ENCODE measurements at places on chromosomes 2 and 18.

GRCh38 chr2:7570247-7570646 lies 653.0 kb downstream of the RNF144A start:
- no peak for DNase-seq

GRCh38 chr2:2665834-2666133 lies 334.7 kb upstream of the MYT1L start:
- DNase-seq = no peak

- DNase-seq = no peak
Measured at GRCh38 chr2:176685908-176686307, 416.7 kb downstream of the MTX2 start.

DNA sequence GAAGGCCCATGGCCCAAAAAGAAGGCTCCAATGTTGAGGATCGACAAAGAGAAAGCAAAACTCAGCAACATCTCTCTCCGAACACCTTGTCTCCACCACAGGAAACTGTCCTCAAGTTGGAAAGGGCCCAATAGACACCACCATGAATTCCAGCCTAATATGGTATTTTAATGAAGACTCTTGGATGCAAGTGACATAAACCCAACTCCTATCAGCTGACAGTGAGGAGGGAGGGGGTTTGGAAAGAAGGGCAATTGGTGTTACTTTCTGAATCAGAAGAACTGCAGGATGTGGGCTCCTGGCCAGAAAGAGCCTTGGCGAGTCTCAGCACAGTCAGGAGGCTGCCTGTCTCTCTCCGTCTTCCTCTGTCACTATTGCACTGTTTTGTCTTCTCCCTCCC lies 40.3 kb upstream of the SIGLEC15 start:
- DNase-seq = no peak

DNA sequence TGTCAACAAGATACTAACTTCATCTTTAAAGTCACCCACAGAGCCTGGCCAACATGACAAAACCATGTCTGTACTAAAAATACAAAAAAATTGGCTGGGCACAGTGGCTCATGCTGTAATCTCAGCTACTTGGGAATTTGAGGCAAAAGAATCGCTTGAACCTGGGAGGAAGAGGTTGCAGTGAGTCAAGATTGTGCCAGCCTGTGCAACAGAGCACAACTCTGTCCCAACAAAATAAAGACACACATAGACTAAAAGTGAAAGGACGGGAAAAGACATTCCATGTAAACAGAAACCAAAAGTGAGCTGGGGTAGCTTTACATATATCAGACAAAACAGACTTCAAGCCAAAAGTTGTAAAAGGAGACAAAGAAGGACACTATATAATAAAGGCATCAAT lies 34.8 kb downstream of the USP34 start:
- no peak for DNase-seq

GRCh38 chr18:34977838-34978532 lies 63.2 kb upstream of the MAPRE2 start:
- no peak for DNase-seq

DNA sequence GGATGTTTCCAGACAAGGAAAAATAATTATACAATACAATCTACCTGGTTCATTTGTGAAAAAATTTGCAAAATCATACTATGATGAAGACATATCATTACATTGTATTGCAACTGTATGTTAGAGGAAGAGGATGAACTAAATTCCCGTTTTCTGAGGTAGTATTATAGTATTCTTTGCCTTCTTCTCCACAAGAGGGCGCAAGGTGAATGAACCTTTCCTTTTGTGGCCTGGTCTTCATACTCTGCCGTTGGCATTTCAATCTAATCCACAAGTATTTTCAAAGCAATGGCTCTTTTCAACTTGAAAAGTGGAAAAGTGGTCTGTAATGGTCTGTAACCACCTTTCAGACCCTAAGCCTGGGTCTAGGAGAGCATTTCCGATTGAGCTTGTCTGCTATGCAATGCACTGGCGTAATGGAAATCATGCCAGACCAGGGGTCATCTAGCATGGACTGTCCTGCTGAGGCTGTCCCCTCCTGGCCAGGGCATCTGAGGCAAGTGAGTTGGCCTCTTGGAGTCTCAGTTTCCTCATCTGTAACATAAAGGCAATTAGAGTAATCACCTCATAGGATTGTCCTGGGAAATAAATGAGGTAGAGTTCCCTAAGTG lies 30.8 kb upstream of the ZNF396 start:
- peak; percentile 40 for DNase-seq

GRCh38 chr2:59301466-59302402 lies 1060.6 kb upstream of the FANCL start:
- DNase-seq = peak; percentile 83

DNA sequence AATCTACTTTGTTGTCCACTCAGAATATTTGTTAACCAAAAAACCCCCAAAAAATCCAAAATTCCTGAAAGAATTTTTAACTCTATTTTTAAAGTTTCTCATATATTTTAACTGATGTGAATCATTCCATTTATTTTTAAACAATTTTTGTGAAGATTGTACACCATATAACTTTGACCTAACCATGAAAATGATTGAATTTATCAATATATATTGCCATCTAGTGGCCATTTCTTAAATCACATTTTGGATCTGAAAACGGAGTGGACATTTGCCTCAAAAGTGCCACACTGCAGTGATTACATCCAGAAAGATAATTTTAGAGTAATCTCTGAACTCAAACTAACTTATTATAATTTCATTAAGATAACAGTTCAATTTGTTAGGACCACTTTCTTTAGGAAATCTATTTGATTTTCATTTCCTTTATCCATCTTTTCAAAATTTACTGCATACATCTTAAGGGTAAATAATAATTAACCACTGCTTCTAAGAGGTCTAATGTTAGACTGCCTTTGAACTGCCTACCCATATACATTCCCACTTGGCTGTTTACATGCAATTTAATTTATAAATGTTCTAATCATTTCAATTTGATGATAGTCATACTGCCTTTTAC lies 71.1 kb downstream of the DSC3 start:
- no peak for DNase-seq

GRCh38 chr18:56563568-56563967 lies 74.8 kb downstream of the TXNL1 start:
- DNase-seq = no peak

GRCh38 chr2:209114588-209115240 lies 309.1 kb upstream of the MAP2 start:
- DNase-seq = no peak

DNA sequence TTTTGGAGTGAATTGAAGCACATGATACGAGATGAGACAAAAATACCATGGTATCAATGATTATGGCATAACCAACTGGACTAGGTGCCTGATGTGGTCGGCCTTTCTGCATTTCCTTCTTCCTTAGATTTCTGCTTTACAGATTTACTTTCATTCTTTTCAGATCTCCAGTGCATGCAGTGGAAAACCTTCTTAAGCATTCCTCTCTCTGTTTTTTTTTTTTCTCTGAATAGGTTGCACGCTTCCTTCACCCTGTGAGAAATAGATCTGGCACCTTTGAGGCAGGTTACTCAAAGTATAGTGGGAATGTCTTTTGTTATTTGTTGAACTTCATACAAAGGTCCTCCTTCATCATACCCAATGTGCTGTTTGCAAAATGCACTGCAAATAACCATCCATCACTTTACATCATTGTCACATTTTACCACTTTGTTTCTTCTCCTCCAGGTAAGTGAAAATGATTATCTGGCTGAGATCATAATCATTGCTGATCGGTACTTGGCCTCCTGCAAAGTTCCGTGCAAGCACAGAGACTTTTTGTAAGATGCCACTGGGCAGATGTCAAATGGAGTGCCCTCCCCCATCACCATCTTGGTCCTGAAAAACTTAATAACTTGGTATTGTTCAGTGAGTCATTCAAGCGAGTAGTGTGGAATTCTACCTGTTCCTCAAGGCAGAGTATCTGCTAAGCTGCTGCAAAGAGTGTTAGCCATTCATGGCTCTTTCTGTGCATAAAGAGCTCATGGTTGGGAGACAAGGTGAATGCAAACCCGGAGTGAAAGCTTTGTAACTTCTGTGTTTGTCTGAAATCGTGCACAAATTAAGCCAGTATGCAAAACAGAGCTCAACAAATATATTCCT lies 30.0 kb upstream of the KLHL14 start:
- DNase-seq = no peak

GRCh38 chr18:7593218-7593819 lies 26.2 kb downstream of the PTPRM start:
- DNase-seq = no peak

DNA sequence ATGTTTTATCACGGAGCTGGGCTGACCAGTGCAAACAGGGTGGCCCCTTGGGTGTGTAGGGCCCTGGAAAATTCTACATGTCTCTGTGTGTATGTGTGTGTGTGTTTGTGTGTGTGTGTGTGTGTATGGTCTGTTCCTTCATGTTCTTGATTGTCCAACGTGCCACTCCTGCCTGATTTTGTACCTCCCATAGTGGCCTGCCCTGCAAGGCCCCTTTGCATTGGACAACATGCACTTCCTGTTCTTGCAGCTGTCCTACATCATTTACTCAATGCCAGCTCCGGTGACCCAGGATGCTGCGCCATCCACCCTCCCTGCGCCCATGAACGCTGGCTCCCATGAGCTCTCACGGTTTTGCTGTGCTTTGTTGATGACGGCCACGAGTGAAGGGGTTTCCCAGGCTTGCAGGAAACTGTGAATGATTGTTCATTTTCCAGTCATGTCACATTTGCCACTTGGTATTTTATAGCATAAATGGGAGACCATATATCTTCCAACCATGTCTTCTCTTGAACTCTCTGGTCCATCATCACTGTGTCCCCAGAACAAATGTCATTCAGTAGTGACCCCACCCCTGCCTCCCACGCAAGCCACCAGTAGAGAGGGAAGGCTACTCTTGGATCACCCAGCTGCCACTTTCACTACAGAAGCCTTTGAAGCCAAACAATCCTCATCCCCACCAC lies 69.7 kb upstream of the NCK2 start:
- no peak for DNase-seq

DNA sequence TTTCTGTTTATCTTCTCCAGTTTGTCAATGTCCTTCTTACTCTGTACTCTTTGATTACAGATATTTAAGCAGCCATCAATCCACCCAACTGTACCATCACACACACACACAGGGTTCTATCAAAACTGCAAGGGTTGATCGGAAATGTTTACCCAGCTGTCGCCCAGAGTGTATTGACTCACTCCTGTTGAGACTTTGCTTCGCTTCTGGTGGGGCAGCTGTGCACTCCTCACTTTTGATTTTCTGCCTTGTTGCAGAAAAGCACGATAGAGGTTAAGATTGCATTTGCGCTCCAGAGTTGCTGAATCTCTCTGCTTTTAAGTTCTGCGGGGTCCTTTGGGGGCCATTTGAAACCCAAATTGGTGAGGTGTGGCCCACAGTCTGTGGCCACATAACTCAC lies 216.2 kb downstream of the SETBP1 start:
- no peak for DNase-seq

DNA sequence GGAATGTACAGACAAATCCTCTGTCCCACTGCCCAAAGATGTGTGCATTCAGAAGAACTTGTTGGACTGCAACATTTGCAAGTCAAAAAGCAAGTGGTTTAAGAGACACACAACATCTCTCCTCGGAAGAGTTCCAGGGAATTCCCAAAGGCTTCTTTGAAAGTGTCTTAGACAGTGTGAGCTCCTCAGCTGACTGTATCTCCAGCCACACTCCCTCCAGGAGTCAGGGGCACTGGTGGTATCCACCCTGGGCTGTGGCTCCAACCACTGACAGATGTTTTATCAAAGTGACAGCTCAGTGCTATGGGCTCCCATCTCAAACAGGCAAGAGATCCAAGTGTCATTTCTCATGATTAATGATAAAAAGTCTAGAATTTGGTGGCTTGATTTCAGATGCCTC lies 48.5 kb downstream of the ALK start:
- no peak for DNase-seq

DNA sequence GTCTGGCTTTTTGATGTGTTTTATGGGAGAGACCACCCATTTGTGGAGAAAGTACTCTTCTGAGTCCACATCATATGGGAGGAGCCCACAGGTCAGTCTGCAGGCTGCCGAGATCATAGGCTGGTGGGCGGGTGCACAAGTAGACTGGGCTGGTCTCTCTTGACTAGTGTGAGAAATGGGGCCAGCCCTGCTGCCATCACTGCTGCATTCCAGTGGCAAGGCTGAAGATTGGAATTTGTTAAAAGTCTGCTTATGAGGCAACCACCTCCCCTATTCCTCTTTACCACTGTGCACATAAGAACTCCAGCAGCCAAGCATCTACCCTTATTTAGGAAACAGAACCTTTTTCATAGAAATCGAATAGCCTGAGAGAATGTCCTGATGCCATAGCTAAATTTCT lies 200.7 kb downstream of the DIS3L2 start:
- no peak for DNase-seq

GRCh38 chr2:33216508-33217182 lies 259.8 kb upstream of the RASGRP3 start:
- no peak for DNase-seq

DNA sequence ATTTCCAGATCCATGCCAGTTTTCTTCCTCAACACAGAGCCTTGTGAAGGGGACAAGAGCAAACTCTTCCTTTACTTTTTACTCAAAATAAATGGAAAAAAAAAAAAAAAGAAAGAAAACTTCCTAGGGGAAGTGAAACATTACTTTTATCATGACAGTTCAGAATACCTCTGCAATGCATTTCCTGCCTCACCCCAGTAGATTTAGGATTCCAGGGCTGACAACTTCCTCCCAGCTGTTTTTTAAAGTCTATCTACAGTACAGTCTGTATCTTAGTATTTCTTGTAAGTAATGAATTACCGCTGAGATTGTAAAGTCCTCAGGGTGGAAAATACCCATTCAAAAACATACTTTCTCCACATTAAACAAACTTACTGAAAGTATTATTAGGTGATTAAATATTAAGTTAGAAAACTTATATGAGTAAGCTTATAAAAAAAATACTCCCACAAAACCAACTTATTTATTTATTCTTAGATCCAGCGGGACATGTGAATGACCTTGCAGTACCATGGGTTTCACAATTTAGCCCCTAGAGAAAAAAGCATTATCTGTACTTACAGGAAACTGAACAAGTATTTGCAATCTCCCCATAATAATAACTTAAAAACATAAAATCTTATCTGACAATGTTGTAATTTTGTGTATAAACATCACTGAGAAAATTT lies 117.7 kb downstream of the RBMS1 start:
- no peak for DNase-seq

GRCh38 chr2:1990724-1991123 lies 246.4 kb upstream of the PXDN start:
- DNase-seq = peak; percentile 50

- DNase-seq = no peak
Measured at GRCh38 chr18:27585602-27586173, 400.6 kb upstream of the CHST9 start.

DNA sequence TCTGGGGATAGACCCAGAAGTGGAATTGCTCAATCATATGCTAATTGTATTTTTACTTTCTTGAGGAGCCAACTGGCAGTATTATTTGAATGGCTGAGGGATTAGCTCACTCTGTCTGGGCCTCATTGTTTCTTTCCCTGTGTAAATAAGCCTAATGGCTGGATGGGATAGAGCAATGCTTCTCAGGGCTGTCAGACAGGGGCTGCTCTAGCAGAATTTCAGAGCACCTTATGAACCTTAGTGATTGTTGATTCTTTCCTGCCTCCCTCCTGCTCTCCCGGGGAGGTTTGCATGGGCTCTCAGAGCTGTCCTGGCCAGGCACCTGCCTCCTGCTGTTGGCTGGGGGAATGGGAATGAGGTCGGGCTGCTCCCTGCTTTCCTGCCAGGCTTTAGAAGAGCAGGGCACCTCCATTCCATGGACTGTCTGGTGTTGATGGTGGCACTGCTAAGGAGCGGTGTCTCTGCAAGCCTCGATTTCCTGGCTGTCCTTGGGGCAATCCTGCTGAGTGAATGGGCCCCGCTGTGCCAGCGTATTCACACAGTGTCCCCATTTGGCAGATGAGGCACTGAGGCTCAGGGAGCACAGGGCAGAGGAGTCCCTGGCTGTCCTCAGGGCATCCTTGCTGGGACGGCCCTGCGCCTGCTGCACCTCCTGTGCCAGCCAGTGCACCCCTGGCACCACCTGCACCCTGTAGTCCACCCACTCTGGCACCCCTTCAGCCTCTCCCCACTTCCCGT lies 468.2 kb upstream of the HS6ST1 start:
- DNase-seq = no peak
